ENCODE measurements at places on chromosomes 11 and 22.

- no peak for DNase-seq
Measured at GRCh38 chr22:35986088-35986487, 42.5 kb downstream of the RBFOX2 start.

DNA sequence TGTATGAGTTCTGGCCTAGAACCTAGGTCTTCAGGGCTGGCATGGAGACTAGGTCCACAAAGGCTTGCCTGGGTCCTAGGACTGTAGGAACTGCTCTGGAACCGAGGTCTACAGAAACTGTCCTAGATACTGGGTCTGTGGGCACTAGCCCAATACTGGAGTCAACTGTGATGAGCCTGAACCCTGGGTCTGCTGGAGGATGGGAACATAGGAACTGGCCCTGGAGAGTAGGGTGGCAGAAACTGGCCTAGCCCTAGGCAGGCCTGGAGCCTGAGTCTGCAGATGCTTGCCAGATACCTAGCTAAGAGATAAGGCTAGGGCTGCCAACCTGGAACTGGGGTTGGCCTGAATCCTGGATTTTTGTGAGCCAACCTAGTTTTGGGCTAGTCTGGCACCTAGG, 19.2 kb upstream of the GLYATL2 start:
- no peak for DNase-seq

DNA sequence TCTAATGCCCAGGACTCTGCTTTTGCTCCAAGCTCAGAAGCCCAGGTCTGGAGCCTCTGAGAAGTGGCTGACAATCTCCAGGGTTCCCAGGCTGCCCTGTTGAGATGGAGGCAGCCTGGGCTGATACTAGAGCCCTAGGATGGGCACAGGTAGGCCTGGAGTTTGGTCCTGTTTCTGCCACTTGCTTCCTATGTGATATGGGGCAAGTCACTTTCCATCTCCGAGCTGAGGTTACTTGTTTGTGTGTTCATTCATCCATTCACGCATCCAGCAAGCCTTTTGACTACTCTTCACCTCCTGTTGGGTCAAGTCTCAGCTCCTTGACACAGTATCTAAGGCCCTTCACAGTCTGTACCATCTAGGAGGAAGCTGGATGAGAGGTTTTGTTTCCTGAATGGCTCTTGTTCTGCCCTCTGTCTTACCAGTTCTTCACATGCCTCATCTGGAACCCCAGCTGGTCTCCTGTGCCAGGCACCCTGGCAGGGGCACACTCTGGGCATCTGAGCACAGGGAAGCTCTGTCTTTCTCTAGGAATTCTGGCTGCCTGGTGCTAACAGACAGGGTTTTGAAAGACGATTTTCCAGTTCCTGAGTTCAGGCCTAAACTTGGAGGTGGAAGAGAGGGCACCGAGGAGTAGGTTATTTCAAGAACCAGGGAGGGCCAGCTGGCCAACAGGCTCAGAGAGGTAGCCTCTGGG, 53.2 kb upstream of the AMPD3 start:
- DNase-seq: no peak

- DNase-seq: no peak
Measured at GRCh38 chr11:83656796-83657330, 370.7 kb upstream of the CCDC90B start.

GRCh38 chr11:25824688-25825087, 507.2 kb upstream of the ANO3 start:
- DNase-seq: no peak
